CD8-positive, alpha-beta T cell (primary cell): ENCODE measurements at places on chromosomes 16 and 17.

DNA sequence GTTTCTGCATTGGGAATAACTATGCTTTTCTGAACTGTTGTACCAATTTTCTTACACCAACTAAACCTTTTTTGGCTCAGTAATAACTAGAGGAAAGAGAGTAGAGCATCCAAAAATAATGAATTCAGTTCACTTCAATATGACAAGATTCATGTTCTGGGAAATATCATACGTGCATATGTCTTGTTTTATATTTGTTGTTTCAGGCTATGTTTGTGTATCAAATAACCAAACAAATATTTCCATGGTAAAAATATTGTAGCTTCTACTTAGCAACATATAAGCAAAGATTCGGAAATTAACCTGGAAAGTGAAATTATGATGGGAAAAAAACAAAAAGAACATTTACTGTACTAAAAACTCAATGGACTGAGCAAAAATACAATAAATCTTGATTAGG lies 503.2 kb downstream of the TMEM114 start:
- DNase-seq, result no peak

- no peak for DNase-seq
These were observed 10.4 kb upstream of the CTCF start for GRCh38 chr16:67551972-67552371.

GRCh38 chr16:71628810-71629209 lies 2.8 kb downstream of the MARVELD3 start:
- DNase-seq, result no peak

- DNase-seq, result no peak
These were observed 1.2 kb downstream of the MMP2 start for GRCh38 chr16:55480228-55480655.

- no peak for DNase-seq
These were observed 78.7 kb upstream of the ZNF750 start for GRCh38 chr17:82918508-82918907.

DNA sequence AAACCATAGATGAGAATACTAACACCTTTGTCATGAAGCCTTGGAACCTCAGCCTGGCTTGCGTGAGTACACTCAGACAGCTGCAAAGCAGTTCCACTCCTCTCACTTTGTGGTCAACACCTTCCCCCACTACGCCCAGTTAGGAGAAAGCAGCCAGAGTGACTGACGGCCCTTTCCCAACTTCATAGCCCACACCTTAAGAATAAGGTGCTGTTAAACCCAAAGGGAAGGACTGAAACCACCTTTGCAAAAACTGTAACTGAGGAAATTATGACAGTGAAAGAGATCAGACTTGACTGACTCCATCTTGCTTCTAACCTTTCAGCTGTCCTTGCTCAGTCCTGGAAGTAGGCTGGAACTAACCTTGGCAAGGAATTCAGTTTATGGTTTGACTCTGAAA lies 13.7 kb downstream of the N4BP1 start:
- no peak for DNase-seq
